ENCODE measurements at places on chromosomes 13 and 19.

- peak; percentile 54 for DNase-seq
Measured at GRCh38 chr19:47445937-47446402, 25.7 kb downstream of the SLC8A2 start.

DNA sequence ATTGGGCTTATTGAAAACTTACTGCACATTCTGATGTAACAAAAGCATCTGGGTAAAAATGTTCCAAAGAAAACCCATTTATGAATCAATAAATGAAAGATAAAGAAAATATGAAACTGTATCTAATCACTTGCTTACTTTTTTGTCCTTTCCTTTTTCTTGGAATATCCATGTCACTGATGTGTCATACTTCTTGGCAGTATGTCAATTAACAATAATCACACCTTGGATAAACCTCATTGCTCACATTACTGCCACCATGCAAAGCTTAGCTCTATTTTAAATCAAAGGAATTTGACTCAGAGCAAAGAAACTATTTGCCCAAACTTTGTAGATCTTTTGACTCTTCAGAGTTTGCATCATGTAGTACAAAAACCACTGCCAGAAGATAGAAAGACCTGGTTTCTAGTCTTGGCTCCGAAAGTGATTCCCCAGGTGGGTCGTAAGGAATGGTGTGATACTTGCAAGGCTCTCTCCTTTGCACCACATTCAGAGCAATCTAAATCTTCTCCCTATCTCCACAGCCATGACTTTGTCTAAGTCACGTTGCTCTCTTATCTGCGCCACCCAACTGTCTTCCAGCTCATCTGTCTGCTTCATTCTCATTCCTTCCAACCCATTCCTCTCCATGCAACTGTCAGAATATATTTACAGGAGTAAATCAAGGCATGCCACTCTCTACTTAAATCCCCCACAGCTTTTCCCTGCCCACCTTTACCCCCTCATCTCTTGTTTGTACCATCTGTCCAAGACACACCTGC lies 311.9 kb downstream of the COG6 start:
- DNase-seq: no peak

DNA sequence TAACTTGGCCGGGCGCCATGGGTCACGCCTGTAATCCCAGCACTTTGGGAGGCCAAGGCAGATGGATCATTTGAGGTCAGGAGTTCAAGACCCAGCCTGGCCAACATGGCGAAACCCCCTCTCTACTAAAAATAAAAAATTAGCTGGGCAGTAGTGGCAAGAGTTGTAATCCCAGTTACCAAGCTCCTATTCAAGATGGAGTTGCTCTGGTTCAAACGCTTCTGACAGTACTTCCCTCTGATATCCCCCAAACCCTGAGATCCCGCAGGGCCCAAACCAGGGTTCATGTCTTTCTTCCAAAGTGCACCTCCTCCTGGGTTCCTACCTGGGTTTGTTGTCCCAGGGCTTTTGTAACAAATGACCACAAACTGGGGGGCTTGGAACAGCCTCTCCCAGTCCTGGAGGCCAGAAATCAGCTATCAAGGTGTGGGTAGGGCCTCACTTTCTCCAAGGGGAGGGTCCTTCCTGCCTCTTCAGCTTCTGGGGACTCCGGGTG lies 13.7 kb downstream of the CELF5 start:
- DNase-seq: no peak

GRCh38 chr13:85541476-85541875 lies 257.7 kb downstream of the SLITRK6 start:
- DNase-seq: no peak

DNA sequence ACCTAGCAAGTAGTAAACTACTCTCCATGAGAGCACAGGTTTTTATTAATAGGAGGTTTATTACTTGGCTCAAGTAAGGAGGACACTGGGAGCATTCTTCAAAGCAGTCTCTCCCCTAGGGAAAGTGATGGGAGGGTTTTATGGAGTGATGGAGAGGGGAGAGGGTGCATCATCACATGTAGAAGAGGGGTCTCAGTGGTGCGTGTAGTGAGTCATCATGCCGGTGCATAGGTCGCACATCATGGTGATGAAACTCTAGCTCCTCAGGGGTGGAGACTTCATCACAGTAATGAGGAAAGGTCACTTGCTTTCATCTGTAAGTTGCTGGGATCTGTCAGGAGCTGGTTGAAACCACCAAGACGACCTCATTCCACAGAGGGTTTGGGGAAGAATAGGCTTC lies 210.8 kb upstream of the UBL3 start:
- DNase-seq: no peak

- no peak for DNase-seq
Measured at GRCh38 chr13:113040597-113041292, 64.8 kb upstream of the F7 start.

- no peak for DNase-seq
Measured at GRCh38 chr19:17081672-17082630, 6.4 kb downstream of the MYO9B start.

- DNase-seq: no peak
Measured at GRCh38 chr13:33497146-33497845, 211.7 kb upstream of the STARD13 start.

DNA sequence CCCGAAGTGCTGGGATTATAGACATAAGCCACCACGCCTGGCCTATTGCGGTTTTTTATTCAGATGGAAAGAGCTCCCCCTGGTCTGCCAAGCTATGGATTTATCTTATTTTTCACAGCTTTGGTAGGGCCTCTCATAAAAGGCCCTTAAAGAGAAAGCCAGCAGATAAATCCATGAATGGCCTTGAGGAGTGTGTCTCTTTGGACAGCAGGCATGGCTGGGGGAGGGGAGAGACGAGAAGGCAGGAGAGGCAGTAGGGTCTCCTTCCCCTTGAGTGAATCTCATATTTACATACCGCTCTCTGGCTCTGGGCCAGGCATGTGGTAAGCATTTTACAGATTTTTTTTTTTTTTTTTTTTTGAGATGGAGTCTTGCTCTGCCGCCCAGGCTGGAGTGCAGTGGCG lies 25.2 kb downstream of the MARK4 start:
- DNase-seq: no peak

DNA sequence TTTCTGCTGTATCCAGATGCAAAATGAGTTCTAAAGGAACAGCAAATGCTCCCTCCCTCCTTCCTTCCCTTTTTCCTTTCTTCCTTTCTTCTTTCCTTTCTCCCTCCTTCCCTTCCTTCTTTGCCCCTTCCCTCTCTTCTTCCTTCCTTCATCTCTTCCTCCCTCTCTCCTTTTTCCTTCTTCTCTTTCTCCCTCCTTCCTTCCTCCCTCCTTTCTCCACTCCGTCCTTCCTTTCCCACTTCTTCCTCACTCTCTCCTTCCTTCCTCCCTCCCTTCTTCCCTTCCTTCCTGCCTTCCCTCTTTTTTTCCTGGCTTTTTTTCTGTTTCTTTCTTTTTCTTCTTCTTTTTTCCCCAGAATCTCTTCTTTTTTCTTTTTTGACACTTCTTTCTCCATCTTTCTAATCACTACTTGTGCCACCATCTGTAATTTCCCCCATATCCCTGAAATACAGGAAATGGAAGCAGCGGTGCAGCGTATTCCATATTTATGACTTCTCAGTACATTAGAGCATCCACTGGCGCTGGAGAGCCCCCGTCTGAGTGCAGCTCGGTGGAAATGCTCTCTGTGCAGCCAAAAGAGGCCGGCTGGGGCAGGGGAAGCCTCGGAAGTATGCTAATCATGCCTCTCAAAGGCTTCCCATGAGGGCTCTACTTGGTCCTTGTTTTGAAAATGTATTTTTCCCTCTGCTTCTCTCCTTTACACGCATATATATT lies 275.6 kb downstream of the TSHZ3 start:
- no peak for DNase-seq

DNA sequence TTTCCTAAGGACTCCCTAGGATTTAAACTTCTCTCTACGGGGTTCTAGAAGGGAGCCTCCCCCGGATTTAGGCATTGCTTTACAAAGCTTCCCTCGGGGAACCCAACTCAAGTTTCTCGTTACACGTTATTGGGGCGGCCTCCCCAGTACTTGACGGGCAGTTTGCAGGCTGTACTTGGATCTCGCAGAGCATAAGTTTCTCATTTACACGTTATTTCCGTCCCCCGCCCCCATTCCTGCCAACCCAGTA lies 584 bp downstream of the SMG9 start:
- no peak for DNase-seq

DNA sequence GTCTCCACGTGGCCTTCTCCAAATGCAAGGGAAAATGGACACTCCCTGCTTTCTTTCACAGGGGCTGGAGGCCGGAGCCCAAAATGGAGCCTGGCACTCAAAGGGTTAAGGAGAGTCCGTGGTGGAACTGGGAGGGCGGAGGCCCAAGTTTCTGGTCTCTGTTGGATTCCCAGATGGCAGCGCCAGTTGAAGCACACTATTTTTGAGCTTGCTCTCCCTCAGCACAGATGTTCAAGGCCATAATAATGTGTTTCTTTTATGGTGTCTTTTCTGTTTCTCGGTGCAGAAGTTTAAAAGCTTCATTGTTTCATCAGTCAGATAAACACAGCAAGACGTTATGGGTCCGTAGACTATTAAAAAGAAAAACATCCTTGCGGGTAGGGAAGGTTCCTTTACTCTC lies 67.6 kb downstream of the TNFRSF19 start:
- no peak for DNase-seq

DNA sequence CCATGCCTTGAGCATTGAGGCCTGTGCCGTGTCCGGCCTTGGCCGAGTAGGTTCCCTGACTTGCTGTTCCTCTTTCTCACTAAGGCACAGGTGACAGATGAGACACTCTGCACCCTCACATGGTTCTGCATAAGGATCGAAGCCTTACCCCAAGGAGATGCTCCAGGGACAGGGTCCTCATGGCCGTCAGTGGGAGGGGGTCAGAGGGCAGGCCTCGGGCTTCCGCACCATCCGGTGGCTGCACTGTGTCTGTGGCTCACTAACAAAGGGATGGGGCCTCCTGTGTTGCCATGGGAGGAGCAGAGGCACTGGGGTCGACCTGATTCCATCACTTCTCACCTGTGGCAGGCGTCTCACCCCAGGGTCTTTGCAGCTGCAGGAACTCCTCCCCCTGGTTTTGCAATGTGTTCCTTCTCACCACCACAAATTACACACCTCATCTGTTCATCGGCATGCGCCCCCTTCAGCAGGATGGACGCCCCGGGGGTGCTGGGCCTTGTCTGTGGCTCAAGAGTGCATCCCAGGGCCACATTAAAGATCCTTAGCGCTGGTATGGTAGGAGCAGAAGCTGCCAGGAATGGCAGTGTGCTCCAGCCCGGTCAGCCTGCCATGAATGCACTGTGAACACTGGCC lies 113.3 kb upstream of the SOX1 start:
- no peak for DNase-seq

DNA sequence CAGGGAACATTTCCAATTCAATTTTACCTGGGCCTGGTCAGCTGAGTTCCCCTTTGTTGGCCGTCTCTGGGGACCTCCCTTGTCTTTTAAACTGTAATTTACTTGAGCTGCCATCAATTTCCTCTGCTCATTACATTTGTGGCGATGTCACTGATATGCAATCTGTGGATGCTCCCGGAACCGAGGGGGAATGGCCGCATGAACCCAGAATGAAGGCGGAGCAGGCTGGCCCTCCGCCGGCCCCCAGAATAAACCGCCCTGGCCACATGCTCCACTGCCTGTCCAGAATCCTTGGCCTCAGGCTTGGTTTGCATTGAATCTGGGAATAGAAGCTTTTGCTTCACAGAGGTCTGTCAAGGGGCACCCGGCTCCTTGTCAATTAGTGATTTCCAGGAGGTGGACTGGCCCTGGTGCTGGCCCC lies 276.8 kb downstream of the TEX29 start:
- no peak for DNase-seq

DNA sequence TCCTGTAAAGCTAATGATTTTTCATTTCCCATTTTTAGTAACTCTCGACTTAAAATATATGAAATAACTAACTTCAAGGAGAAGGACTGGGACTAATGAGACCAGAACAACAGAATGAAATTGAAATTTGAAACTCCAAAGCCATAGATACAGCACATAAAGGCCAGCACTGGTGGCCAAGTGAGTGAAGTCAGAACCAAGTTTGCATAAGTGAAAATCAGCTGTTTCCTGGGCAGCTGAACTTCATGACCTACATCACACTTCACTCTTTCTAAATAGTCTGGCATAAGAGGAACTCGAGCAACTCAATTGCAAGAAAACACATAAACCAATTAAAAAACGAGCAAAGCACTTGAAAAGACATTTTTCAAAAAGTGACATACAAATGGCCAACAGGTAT lies 84.5 kb downstream of the DCLK1 start:
- no peak for DNase-seq

GRCh38 chr19:5126498-5127223 lies 157.7 kb downstream of the KDM4B start:
- DNase-seq: no peak

- DNase-seq: no peak
Measured at GRCh38 chr13:22934744-22935523, 245.8 kb upstream of the SGCG start.

DNA sequence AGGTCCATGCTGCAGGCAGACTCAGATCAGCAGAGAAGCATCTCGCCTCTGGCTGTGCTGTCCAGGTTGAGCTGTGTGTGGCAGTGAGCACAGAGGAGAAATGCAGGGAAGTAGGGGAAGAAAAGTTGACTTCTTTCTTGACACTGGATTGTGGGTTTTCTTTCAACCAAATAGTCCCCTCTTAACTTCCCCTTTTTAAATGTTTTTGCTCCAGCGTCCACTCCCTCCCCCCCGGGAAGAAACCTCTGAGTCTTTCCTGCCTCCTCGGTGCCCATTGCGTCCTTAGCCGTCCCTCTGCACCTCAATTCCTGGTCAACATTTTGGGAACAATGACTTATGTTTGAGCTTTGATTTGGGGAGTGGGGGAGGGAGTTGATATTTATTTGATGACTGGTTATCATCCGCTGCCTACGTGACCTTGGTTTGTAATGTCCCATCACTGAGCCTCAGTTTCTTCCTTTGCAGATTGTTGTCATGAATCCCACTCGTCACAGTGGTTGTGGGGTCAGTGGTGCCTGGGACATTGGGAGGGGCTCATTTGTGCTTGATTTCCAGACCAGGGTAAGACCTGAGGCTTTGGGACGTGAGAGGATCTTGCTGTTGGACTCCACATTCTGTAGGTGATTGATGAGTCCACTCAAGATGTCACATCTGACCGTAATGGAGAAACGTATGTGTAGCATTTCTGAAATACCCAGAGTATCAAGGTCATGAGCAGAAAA lies at the start of gene LILRB2:
TSS of gene LILRB2 (minus strand) at position 104 of the 722 bp plus-strand sequence. CDS start 614 bp downstream, outside the sequence.
- DNase-seq: no peak

DNA sequence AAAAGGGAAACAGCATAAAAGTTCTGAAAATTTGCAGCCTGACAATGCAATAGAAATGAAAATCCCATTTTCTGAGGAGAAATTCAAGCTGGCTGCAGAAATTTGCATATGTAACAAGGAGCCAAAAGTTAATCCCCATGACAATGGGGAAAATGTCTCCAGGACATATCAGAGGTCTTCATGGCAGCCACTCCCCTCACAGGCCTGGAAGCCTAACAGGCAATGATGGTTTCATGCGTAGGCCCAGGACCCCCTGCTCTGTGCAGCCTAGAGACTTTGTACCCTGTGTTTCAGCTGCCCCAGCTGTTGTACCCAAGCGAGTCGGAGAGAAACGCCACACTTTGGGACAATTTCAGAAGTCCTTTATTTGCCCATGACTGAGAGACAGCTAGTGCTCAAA lies 701.3 kb upstream of the KLHL1 start:
- no peak for DNase-seq

- DNase-seq: no peak
Measured at GRCh38 chr13:35767256-35767976, 290.9 kb upstream of the MAB21L1 start.
